NCI-H524 treated with DMSO at 0.1 percent for 48 hours (cell line): ENCODE measurements at places on chromosomes 5 and 9.

DNA sequence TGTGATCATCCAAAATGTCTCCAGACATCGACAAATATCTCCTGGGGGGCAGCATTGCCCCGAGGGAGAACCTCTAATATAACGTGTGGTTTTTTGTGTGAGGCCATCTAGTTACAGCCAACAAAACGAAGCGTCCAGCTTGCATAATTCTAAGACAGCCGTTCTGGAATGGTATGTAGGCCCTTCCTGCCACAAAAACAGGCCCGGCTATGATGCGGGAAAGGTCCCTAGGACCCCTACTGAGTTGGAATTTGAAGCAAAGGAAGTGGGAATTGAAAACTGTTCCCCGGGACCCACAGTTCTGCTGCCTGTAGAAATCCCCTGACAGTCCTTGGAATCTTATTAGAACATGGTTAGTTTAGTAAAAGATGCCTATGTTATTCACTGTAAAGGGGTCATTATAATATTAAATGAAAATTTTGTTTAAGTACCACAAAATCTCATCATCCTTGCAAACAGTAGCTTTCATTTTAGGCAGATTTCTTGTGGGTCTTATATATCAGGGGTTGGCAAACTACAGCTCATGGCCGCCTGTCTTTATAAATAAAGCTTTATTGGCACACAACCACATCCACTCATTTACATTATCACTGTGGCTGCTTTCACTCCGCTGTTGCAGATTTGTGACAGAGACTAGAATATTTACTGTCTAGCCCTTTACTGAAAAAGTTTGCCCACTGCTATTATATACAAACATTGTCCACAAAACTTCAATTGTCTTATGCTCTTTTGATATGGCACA is 70.7 kb downstream of the MSX2 start:
- DNase-seq, result no peak

DNA sequence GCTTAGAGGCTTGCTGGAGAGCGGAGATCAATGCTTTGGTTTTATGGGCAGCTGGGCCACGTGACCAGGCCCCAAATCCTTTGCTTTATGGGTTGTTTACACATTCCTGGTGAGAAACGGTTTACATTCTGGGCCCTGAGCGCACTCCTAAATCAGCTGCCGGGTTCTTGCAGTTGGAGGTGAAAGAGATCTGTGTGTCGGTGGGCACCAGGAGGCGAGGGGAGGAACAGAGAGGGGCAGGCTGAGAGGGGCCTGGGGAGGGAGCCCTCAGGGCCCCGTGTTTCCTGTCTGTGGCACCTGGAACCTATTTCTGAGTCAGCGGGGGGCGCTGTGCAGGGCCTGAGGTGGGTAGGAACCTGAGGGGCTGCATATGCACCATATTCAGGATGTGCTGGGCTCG is 63.5 kb upstream of the HAND1 start:
- no peak for DNase-seq

- no peak for DNase-seq
Measured at GRCh38 chr5:45335978-45336377, 360.2 kb downstream of the HCN1 start.

- no peak for DNase-seq
Measured at GRCh38 chr5:171676286-171676944, 109.2 kb upstream of the SMIM23 start.

GRCh38 chr9:87543251-87543650 is 45.6 kb downstream of the DAPK1 start:
- DNase-seq, result no peak

DNA sequence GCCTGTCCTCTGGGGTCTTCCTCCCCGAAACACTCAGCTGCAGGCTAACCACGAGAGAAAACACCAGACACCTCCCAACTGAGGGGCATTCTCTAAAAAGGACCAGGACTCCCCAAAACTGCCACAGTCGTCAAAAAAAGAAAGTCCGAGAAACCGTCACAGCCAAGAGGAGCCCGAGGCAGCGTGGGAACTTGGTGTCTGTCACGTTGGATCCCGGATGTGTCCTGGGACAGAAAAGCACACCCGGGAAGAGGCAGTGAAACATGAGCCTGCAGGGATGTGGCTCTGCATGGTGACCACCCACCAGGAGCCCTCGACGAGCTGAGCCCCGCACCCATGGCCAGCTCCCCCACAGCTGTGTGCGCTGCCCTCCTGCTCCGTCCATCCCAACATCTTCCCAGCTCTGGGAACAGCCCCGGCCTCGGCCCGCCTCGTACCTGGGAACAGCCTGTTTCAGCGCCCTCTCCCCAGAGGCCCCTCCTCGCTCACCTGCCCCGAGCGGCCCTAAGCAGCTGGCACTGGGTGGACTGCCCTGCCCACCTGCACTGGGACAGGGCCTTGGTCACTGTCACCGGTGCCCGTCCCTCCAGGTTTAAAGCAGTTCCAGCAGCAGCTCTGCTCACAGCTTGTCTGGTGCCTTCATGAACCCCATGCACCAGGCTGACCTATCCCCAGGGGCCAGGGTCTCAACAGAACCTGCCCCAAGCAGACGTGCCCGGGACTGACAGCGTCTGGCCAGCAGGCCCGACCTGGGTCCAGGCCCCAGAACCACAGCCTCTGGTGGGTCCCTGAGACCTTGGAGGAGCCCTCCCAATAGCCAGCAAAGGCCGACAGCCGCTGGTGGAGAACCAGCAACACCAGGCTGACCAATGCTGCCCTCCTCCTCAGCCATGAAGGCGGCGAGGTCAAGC is 10.9 kb downstream of the SLC12A7 start:
- DNase-seq, result no peak

GRCh38 chr5:131210151-131210510 is 39.4 kb downstream of the LYRM7 start:
- DNase-seq, result no peak

- DNase-seq, result no peak
Measured at GRCh38 chr5:94558028-94558427, 60.4 kb downstream of the KIAA0825 start.

- DNase-seq, result no peak
Measured at GRCh38 chr5:36607114-36607571, 737 bp downstream of the SLC1A3 start.
